HS-5 (cell line): ENCODE measurements at places on chromosomes 4 and X.

GRCh38 chrX:33725535-33726210, 406.4 kb downstream of the FAM47A start:
- DNase-seq: no peak

- DNase-seq: no peak
Measured at GRCh38 chr4:83010111-83010521, 507 bp downstream of the LIN54 start.

GRCh38 chr4:129136433-129136832, 40.5 kb downstream of the C4orf33 start:
- no peak for DNase-seq

DNA sequence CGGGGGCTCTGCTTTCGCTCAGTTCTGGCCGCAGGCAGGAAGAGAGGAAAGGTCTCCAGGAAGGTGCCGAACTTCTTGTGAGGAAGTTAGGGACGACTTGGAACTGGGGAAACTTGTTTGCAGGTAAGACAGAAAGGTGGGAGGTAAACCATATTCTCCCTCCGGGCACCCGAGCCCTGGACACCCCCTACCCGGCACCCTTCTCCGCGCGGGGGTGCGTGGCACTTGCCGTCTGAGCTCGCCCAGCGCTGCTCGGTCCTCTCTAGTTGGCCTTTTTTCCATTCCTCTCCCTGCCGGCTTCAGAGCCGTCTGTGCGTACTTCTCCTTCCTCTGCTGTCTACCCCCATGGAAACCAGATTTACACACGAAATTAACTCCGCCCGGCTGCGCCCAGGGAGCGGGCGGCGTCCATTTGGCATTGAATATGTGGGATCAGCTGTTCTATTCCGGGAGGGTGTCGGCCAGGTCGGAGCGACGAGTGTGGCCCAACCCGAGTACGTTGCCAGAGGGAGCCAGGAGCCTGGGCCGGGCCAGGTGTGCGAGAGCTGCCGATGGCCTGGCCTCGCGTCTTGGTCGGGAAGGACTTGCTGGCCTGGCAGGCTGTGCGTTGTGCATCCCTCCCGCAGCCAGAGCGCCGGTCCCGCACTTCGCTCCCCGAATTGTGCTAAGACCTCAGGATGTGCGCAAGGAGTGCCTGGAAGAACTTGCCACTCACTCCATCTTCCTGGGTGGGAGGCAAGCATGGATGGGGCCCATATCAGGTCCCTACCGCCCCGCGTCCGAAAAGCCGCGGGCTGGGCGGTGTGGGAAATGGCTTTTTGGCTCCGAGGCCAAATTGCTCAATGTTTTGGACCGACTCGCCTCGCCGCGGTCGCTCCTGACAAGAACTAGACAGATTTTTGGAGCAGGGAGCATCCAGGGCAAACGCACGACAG, 1.7 kb downstream of the PDGFRA start:
- DNase-seq: no peak

GRCh38 chr4:184850431-184851199, 24.8 kb upstream of the ACSL1 start:
- DNase-seq: no peak

DNA sequence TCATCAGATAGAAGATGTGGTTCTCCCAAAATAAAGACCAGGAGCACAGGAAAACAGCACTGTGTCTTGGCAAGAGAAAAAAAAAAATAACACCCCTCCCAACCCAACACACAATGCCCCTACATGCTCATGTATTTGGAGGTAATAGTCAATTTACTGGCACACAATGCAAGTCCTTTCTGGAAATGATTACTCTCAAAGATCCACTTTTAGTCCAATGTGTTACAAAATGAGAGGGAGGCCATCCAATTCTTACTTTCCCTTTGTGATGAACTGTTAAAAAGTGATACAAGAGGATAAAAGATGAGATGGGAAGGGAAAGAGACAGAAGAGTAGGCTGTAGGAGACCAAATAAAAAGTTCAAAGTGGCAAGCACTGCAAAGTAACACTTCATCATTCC, 180.3 kb upstream of the DKK2 start:
- DNase-seq: no peak

- no peak for DNase-seq
Measured at GRCh38 chrX:3788494-3789233, 75.2 kb upstream of the PRKX start.

GRCh38 chrX:672931-673330, 42.3 kb downstream of the SHOX start:
- DNase-seq: no peak

GRCh38 chrX:48956728-48957414, 536 bp downstream of the OTUD5 start:
- DNase-seq: no peak

- DNase-seq: no peak
Measured at GRCh38 chr4:165874791-165875371, 1.8 kb downstream of the TLL1 start.

DNA sequence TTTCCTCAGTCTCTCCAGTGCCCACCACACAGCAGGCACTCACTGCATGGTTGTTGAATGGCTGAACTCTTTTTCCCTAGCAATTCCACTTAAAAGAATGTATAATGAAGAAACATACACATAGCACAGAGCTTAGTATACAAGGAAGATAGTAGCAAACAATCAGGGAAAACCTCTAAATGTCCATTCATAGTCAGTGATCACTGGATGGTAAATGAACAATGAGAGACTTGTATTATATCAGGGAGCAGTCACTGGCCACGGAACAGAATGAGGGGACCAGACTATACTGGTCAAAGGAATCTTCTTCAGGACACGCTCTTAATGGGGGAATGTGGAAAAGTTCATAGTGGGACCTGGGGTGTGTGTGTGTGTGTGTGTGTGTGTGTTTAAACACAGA, 43.6 kb upstream of the FAM156A start:
- no peak for DNase-seq

DNA sequence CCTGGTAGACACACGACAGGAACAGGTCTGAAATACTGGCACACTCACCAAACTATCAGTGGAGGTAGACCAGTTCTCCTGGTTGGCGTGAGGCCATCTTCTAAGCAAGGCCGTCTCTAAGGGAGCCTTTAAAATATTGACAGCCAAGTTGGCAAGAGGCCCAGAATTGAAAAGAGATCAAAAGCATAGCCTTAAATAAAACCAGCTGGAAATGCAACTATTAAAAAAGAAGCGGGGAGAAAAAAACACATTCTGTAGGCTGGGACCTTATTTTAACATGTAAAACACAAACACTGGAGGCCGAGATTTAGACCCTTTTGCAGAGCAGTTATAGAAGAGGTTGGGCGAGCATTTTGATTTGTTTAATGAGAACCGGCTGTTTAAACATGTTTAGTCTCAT, 233.0 kb upstream of the CLNK start:
- DNase-seq: no peak

GRCh38 chr4:54525602-54526001, 132.2 kb upstream of the KIT start:
- peak; percentile 87 for DNase-seq
